Activated gamma-delta T cell treated with Interleukin-2 at 50 U/mL for 16 hours (primary cell): ENCODE measurements at places on chromosomes 11 and 22.

GRCh38 chr11:72700146-72700545 lies 25.9 kb upstream of the PDE2A start:
- no peak for DNase-seq

GRCh38 chr11:45803971-45804760 lies 783 bp upstream of the SLC35C1 start:
- peak; percentile 63 for DNase-seq

DNA sequence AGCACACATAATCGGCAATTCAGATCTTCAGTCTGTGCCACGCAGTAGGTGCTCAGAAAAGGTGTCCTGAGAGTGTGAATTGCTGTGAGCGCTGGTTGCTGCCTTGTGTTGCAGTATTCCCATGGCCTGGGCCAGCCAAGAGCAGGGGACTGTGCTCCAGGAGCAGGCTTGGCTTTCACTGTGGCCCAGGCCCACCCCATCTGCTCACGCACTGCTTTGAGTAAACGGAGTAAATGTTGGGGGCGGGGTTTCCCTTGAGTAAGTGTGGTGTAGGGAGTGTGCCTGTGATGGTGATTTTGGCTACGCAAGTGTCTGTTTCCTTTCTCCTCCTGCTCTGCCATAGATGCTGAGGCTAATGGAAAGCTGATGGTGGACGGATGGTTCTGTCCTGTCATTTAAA lies 2.3 kb downstream of the CTTN start:
- no peak for DNase-seq

- DNase-seq: no peak
Measured at GRCh38 chr22:24247011-24247507, 2.2 kb upstream of the GGT5 start.

- no peak for DNase-seq
Measured at GRCh38 chr22:38448945-38449745, 5.9 kb downstream of the KCNJ4 start.

GRCh38 chr11:134781380-134781866 lies 369.4 kb upstream of the B3GAT1 start:
- no peak for DNase-seq

DNA sequence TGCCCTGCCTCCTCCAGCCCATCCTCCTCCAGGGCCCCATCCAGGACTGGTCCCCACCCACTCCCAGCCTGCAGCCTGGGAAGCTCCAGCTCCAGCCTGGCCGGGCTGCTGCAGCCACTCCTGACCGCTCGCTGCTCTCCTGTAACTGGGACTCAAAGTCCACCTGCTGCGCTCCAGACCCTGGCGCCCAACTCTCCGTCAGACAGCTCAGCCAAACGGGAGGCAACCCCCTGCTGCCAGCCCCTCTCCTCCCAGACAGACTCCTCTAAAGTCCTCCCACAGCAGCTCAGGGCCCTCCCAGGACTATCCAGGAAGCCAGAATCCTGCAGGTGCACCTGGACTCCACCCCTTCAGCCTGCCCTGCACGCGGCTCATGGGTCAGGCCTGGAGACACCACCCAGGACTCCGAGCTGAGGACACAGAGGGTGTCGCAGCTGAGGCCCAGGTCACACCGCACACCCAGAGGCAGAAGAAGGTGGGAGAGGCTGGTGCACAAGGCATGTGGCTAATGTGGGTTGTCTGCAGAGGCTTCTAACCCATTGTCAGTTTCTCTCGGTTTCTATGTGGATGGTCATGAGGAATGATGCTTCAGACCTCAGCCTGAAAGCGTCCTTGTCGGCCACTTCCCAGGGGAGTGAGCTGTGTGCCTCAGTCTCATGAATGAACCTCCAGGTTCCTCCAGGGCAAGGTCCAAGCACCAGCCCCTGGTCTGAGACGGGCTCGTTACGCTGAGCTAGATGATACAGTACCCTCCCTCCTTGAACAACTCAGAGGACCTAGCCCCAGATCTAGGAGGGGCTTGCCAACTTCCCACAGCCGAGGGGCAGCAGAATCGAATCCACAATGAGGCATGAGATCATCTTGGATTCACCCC lies 1514.8 kb downstream of the TBC1D22A start:
- DNase-seq: no peak

DNA sequence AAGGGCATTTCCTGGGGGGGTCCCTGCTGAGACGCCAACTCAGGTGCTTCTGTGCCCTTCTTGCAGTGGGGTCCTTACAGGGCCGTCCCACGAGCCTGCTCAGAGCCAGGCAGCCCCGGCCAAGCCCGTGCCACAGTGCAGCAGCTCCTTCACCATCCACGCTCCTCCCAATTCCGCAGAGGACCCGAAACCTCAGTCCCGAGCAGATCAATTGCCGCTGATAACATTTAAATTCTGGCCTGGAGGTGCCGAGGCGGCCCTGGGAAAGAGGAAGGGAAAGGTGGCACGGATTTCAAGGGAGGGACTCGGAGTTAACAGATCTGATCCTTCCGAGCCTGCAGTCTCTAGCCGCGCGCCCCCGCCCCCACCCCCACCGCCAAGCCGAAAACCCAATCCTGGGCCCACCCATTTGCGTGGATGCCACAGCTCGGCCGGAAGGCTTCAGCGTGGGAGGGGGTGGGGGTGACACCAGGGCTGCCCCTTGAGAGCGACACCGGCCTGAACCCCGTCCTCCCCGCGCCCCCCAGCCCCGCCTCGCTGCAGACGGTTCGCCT lies 32.3 kb upstream of the JAM3 start:
- DNase-seq: no peak

DNA sequence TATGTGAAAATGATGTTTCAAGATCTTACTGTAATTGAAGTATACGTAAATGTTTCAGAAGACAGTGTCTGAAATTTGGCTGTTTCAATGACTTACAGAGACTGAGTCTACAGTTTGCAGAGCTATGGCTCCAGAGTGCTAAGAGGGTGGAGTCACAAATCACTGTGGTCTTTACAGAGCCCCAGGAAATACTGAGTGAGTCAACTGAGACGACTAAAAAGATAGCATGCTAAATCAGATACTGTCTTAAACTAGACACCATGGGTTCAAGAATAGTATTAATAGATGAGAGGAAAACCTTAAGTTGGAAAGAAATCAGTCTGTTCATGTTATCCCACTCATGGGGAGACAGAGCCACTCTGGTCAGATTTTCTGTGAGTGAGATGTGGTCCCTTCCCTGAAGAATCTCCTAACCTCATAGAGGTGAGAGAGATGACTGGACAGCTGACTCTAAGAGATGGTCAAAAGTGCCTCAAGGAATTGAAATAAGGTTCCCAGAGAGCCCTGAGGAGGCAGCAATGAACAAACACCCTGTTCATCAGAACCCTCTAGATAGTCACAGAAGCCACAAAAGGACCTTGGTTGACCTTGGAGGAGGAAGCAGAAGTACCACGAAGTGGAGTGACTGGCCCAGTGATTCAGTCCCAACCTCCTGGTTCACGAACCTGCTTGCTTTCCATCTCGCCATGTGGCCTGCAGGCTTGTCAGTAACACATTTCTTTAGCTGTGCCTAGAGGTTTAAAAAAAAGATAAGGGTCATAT lies 30.2 kb downstream of the C11orf91 start:
- no peak for DNase-seq

GRCh38 chr11:111912535-111912934 lies at the start of gene HSPB2:
TSS of gene HSPB2 (plus strand) at chr11:111912734. CDS start at chr11:111912830, 96 bp downstream.
- no peak for DNase-seq

GRCh38 chr11:35878741-35879140 lies 65.1 kb upstream of the LDLRAD3 start:
- no peak for DNase-seq

DNA sequence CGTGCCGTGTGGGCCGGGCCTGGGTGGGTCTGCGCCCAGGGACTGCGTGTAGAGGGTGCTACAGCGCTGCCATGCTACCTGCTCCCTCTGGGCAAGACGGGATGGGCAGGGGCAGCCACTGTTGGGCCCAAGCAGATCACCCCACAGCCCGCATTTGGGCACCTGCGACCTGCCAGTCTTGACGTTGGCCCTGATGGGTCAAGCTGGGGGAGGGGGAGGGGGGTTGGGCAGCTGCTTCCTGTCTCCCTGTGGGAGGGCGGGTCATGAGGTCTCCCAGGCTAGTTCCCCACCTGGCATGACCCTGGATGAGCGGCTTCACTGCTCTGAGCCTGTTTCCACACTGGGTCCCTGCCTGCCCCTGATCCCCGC lies 2.8 kb upstream of the RPS19BP1 start:
- no peak for DNase-seq

- no peak for DNase-seq
Measured at GRCh38 chr11:42170601-42171000, 711.1 kb upstream of the LRRC4C start.

- no peak for DNase-seq
Measured at GRCh38 chr11:91158297-91158696, 935.4 kb upstream of the CHORDC1 start.

- no peak for DNase-seq
Measured at GRCh38 chr11:33362051-33362910, 105.1 kb downstream of the HIPK3 start.

- DNase-seq: peak; percentile 8
Measured at GRCh38 chr22:30705710-30706651, 11.3 kb downstream of the OSBP2 start.

DNA sequence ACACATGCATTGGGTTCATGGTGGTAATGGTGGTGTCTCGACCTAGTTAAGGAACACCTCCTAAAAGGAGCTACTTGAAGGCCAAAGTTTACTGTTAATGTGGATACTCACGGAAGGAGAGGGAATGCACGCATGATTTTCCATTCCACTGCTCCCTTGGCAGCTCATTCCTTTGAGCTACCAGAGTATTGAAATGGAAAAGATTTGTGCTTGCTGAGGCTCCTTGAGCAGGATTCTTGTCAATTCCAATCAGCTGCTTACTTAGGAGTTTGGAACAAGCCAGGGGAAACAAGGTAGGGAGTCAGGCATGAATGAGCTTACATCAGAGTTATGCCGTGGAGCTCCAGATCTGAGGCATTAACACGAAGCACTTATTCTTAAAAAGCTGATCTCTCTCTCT lies 108.8 kb downstream of the GRIA4 start:
- DNase-seq: no peak

DNA sequence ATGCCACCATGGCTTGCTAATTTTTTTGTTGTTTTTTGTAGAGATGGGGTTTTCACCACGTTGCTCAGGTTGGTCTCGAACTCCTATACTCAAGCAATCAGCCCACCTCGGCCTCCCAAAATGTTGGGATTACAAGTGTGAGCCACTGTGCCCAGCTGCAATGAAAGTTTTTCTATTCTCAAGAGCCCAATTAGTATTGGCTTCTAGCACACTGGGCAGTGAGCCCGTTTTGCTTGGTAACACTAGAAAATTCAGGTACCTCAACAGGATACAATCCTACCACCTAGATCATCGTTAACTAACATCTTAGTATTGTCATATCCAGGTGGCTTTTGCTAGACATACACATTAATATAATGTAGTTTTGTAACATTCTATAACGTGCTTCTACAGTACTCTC lies 19.0 kb downstream of the SEC14L3 start:
- no peak for DNase-seq

- no peak for DNase-seq
Measured at GRCh38 chr11:12287374-12288211, 89.8 kb upstream of the PARVA start.

GRCh38 chr11:112902361-112903011 lies 58.7 kb upstream of the NCAM1 start:
- DNase-seq: no peak

DNA sequence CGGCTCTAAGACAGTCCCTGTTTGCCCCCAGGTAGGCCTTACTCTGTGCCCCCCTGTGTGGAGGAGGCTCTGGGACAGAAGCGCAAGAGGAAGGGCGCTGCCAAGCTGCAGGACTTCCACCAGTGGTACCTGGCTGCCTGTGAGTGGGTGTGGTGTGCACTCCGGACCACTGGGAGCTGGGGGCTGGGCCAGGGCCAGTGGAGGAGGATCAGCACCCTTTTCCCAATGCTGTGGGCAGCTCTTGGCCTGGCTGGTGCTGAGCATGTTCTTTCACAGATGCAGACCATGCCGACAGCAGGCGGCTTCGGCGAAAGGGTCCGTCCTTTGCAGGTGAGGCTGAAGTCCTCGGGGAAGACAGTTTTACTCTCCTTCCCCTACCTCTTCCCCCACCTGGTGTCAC lies 3.7 kb downstream of the SCO2 start:
- no peak for DNase-seq

DNA sequence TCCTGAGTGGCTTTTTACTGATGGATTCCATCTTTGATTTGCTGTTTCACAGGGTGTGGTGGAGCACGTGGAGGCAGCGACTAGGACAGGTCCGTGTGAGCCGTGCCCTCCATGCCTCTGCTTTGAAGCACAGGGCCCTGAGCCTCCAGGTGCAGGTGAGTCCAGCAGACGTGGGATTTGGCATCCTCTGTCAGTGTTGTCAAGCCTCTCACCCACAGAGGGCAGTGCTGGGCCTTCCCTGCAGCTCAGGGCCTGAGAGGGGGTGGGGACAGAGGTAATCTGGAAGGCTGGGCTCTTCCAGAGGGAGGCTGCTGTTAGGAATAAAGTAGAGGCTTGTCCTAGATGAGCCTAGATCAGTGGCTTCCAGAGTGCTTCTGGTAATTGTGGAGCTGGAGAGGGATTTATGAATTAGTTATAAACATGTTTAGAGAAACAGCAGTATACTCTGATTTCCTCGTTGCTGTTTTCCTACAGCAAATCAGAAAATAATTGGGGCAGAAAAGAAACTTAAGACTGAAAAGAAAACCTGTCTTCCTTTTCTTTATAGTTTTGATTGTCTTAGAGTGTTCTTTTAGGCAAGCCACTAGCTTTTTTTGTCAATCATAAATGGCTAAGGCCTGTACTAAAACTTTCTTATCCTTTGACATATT lies 65.0 kb downstream of the SFI1 start:
- DNase-seq: peak; percentile 19

DNA sequence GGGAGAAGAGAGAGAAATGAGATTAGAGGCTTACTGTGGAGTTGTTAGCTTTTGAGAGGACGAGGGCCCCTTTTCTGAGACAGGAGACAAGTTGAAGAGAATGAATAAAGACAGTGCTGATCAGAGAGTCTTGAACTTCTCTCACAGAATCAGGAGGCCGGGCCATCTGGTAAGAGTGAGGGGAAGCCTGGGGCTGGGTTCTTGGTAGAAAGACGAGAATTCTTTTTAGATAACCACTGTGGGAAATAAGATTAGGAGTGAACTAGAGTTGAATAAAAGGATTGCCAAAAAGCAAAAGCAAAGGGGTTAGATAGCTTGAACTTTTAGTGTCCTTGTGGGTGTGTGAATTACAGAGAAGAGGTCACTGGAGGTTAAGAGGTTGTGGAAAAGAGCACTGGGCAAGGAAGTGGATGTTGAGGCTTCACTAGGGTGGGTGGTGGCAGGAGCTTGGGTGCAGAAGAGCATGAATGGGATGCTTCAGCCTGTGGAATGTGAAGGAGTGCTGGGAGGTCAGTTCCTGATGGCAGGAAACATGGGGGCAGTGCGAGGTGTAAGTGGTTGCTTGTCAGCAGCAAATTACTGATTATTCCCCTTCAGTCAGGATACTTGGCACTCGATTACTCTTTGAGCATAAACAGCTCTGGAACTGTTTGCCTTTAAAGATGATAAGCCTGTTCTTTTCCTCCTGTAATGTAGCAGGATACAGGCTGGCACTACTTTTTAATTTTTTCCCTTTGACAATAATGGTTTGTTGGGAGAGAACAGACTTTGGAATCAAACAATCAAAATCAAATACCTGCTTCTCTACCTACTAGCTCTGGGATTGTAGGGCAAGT lies 98.3 kb downstream of the ARHGAP42 start:
- no peak for DNase-seq
